ENCODE measurements at places on chromosomes 12 and 14.

GRCh38 chr12:3296409-3296701 lies 194.6 kb upstream of the PRMT8 start:
- DNase-seq: no peak

GRCh38 chr12:16475521-16475920 lies 128.1 kb downstream of the MGST1 start:
- DNase-seq: no peak

DNA sequence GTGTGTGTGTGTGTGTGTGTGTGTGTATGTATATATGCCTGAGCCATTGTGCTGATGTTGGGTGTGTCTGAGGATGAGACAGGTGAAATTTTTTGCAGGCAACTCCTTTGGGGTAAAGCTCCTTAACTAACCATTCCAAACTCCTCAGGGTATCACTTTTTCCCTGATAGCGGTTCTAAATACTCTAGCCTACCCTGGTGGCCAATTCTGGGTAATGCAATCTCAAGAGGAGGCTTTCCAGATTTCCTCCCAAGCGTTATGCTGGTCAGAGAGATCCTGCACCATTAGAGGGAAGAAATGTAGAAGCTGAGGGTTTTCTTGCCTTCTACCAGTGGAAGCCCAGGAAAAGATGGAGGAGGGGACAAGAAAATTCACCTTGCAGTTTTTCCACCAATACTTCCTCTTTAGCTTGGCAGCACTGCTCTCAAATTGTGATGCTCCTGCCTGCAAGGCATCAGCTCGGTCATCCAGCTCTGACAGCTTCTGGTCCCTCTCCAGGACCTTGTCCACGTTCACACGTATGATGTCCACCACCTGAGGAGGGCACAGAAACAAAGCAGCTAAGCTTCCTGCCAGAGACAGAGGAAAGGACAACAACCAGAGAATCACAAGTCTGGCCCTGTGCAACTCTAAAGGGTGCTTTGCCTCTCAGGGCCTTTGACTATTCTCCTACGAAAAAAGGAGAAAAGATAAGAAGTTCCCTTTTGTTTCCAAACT lies 4.9 kb downstream of the VAMP1 start:
- peak; percentile 56 for DNase-seq

DNA sequence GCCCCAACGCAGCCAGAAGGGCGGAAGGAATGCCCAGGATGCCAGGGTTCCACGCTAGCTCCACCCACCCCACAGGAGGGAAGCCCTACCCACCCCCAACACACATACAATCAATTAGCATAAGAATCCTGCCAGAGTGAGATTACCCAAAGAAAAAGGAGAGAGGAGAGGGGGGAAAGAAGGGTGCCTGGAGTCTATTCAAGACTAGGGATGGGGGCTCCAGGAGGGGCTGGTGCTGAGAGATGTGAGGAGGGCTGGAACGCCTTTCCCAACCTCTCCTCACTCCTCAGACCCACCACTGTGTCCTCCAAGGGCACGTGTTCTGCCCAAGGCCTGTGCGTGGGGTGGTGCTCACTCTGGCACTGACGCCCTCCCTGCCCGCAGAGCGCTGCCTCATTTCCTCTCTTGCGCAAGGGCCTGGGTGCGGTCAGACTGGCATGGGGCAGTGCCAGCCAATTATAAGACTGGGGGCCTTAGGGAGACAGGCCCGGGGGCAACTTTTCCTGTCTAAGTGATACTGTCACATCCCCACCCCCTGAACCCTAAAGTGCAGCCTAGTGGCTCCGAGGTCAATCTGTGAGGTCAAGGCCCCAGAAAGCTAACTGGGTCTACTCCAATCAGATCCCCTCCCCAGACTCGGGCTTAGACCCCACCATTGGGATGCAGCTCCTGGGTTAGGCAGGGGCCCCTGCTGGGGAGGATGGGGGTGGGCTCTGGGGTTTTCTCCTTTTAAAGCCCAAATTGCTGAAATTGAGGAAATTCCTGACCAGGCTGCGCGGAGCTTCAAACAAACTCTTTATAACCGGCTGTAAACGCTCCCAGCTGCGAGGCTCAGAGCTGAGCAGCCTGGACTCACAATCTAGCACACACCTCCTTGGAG lies 10.2 kb upstream of the ITGB7 start:
- no peak for DNase-seq

GRCh38 chr14:72513346-72513745 lies 380.6 kb downstream of the DPF3 start:
- no peak for DNase-seq

DNA sequence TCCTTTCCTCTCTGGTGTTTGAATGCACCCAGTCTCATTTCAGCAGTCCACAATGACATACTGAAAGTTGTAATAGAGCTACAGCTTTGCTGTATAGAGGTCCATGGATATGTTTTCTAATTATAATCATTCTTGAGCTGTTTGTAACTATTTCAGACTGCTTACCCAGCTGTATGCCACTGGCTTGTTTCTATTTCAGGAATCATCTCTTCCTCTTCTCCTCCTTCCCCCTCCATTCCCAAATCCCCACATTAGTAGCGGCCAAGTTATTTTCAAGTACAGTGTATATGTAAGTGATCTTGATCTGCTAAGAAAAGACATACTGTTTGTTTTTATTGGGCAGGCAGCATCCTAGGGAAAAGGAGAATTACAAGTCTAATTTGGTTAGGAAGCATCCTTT lies 775.0 kb downstream of the DIO2 start:
- no peak for DNase-seq

GRCh38 chr12:30725739-30726138 lies 29.0 kb downstream of the CAPRIN2 start:
- no peak for DNase-seq

- DNase-seq: no peak
These were observed 6.8 kb downstream of the KRT74 start for GRCh38 chr12:52566847-52567291.

- no peak for DNase-seq
These were observed 38.4 kb upstream of the BCL2L14 start for GRCh38 chr12:12032260-12032791.

- DNase-seq: no peak
These were observed 50.7 kb downstream of the DIP2B start for GRCh38 chr12:50555471-50555885.

- no peak for DNase-seq
These were observed 152.0 kb upstream of the CCND2 start for GRCh38 chr12:4121506-4122020.

GRCh38 chr12:31887109-31887811 lies 72.0 kb upstream of the RESF1 start:
- no peak for DNase-seq

- no peak for DNase-seq
These were observed 201.2 kb downstream of the NTF3 start for GRCh38 chr12:5633106-5633505.

DNA sequence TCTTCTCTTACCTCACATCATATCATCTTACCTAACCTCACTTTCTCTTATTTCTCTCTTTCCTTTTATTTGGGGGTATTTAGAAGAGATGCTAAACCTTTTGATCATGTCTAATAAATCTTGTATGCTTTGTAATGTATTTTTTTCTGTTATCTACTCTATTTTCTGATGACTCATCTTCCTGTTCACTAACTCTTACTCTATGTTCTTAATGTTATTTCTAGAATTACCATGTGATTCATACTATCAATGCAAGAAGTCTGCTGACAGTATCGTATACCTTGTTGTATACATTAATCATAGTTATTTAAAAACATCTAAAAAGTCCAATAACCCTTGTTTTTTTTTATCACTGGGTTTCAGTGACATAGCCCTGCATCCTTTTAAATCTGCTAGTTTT lies 62.3 kb downstream of the MGAT4C start:
- no peak for DNase-seq

GRCh38 chr12:57179331-57180086 lies 32.1 kb upstream of the LRP1-AS start:
- no peak for DNase-seq

DNA sequence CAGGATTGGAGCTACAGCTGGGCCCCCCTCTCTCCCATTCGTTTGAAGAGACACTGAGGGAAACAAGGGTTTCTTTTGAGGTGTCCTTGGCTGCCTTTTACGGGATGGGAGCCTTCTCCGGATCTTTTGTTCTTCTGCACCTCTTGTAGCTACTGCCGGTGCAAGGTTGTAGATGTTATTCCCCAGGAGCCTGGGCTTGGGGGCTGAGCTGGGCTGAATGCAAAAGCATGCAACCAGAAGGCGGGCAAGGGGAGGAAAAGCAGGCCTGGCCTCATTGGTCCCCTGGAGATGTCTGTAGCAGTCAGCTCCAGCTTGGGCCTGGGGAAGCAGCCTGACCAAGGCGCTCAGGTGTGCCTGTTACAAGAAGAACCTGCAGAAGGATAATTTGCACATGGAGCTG lies 110.3 kb downstream of the GCH1 start:
- DNase-seq: no peak

DNA sequence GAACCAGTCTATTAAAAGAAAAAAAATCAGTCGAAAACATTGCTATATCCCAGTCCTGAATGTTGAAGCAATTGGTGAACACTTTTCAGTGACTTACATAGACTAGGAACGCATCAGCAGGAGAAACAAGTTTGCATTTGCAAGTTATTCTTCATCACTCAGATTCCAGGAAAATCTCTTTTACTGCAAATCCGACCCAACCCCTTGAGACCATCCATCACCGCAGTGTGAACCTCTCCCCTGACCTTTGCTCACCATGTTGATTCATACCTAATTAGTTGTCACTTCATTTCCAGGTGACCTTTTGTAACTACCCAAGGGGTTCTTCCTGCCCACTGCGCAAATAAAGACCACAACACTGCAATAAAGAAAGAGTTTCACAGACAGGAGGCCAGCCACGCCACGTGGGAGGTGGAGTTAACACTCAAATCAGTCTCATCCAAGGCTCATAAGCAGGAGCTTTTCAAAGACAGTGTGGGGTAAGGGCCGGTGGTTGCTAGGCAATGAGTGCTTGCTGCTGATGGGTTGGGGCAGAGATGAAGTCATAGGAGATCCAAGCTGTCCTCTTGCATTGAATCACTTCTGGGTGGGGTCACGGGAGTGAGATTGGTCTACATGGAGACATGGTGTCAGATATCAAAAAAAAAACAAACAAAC lies 241.3 kb upstream of the TMEM132C start:
- DNase-seq: peak; percentile 50

DNA sequence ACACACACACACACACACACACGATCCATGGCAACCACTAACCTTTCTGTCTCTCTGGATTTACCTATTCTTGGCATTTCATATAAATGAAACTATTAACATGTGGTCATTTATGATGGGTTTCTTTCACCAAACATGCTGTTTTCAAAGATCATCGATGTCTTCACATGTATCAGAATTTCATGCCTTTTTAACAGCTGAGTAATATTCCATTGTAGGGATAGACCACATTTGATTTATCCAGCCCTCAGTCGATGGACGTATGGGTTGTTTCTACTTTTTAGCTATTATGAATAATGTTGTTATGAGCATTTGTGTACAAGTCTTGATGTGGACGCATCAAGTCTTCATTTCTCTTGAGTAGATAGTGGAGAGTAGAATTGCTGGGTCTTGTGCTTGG lies 56.5 kb downstream of the MVK start:
- DNase-seq: no peak

DNA sequence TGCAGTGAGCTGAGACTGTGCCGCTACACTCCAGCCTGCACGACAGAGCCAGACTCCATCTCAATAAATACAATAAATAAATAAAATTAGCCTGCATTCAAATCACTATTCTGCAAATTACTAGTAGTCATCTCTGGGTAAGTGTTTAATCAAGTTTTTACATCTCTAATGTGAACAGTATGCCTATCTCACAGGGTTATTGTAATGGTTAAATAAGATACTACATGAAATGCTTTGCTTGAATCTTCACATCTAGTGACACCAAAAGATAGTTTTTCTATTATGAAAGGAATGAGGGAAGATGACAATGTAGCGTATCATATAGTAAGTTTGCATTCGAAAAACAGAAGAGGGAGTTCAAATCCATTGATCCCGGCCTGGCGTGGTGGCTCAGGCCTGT lies 2.1 kb downstream of the SRSF9 start:
- no peak for DNase-seq

DNA sequence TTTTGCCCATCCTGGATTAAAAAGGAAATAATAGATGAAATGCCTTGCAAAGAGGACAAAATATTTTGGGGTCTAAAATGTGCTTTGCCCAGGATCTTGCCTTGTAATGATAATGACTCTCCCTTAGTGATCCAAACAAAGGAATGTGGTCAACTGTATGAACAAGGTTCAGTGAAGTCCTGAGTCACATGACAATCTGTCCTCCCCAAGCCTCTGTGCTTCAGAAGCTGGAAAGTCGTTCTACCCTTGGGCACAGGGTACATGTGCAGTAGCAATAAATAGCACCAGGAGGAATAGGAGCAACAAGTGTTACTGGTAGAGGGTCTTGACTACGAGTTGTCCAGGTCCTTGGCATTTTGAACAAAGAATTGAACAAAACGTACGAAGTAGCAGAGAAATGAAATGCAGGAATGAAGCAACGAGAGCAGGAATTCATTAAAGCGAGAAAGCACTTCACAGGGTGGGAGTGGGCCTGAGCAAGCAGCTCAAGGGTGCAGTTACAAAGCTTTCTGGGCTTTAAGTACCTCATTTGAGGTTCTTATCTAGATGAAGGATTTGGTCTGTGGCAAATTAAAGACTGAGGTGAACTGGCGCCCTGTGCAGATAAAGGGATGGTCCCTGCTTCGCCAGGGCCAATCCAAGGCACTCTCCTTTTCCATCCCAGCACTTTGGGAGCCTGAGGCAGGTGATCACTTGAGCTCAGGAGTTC lies 65.8 kb downstream of the RESF1 start:
- no peak for DNase-seq

DNA sequence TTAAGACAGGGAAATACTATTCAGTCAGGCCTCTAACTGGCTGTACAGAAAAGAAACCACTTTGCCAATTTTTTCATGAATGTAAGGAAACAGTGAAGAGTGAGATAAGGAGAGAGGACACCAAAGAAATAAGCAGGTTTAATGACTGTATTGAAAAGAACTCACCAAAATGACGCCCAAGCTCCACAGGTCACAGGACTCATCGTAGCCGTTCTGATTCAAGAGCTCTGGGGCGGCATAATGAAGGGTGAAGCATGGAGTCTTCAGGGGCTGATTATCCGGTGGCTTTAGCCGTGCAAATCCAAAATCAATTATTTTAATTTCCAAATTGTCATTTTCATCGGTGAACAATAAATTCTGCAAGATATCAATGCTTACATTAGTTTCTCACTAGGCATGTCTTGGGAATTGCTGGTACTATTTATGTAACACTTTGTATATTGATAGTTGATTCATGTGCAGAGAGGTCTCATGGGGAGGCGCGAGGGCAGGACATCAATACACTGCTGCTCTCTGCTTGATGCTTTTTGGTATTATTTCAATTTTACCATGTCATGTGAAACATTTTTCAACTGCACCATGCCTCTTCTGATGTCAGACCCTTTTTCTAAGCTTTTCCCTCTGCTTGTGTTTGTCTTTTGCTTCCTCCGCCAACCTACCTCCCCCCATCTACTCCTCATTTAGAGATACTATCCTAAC lies 74.2 kb upstream of the TTC7B start:
- no peak for DNase-seq

GRCh38 chr12:92886131-92886530 lies 43.0 kb downstream of the EEA1 start:
- no peak for DNase-seq

GRCh38 chr14:50059763-50060616 lies 56.4 kb downstream of the VCPKMT start:
- DNase-seq: no peak

Measured in nephron progenitor cell (in vitro differentiated cells).